ENCODE measurements at places on chromosomes 16 and 17. TPM values are rescaled to one million over a fixed set of nuclear protein-coding genes. Genes with fewer than 3 reads are reported as not detected.

Gene TP53TG3
- not detected for total RNA-seq

Gene GAST
- not detected for total RNA-seq

- DNase-seq = no peak
- H3K4me3 ChIP-seq = peak overlapping the region; percentile 17
- no peaks in the 10 kb centered on the region for H3K27me3 ChIP-seq
- H3K4me1 ChIP-seq = peaks cover 100% of the 10 kb centered on the region
Observed at GRCh38 chr16:4323071-4323844, 7.4 kb downstream of the GLIS2 start.

DNA sequence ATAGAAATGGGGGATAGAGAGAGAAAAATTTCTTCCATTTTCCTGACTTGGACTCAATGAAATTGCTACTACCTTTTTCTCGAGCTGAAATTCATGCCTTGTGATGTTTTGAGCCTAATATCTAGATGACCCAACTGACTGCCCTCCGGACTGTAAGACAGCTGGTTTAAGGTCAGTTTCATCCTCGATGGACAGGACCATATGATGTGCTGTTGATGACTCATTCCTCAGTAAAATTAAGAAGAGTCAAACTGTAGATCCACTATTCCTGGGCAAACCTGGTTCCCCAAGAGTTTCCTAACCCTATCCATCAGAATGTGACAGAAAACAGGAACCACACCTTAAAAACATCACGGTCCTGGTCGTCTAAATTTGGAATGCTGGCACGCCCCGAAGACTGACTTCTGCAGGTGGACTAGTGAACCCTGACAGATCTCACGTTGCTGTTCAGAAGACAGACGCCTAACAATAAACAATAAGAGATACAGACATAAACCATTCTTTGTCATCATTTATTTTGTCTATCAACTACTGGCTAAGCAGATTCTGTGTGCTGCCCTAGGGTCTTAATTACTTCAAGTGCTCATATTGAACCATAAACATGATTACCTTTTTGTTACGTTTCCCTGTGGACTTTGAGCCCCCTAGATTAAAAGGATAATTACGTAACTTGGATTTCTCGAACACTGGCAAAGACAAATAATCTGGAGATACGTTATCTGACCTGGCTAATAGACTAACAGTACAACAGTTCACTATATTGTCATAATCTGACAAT lies 45.1 kb upstream of the NOS2 start:
- H3K27ac ChIP-seq = no peak overlapping the region
- H3K4me3 ChIP-seq = no peak overlapping the region
- no peaks in the 10 kb centered on the region for H3K27me3 ChIP-seq
- H3K4me1 ChIP-seq = no peaks in the 10 kb centered on the region
- H3K36me3 ChIP-seq = no peaks in the 10 kb centered on the region

Gene ZCCHC14
- 17.2 TPM for total RNA-seq

Gene LRRC36
- total RNA-seq = not detected

Gene ARHGAP23
- total RNA-seq = 138 TPM

- H3K4me3 ChIP-seq = peak overlapping the region; percentile 84
- peak overlapping the region; percentile 94 for H3K27ac ChIP-seq
- H3K36me3 ChIP-seq = no peaks in the 10 kb centered on the region
Observed at GRCh38 chr16:49856672-49857330, 889 bp upstream of the ZNF423 start.

DNA sequence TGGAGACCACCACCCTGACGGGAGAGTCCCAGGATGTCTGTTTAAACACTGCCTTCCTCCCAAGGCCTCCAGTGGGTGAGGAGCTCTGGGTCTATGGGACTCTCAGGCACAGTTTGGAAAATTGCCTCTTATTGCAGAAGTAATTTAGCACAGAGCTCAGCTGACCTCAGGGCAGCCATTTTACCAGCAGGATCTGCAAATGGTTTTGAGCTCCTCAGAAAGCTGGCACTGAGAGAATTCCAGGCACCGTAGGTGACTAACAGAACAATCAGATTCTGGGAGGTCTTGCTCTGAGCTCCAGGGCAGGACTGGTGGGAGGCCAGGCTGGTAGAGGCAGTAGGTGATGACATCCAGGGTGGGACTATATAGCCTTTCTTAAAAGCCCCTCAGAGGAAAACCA lies 17.3 kb upstream of the C16orf74 start:
- no peak for DNase-seq
- no peaks in the 10 kb centered on the region for H3K36me3 ChIP-seq
- H3K4me3 ChIP-seq = no peak overlapping the region
- H3K4me1 ChIP-seq = no peaks in the 10 kb centered on the region

Gene PRDM7
- total RNA-seq = not detected
